NCI-H1436 treated with DMSO at 0.1 percent for 48 hours (cell line): ENCODE measurements at places on chromosomes 6 and 20.

GRCh38 chr6:163415620-163416556, 1.4 kb downstream of the QKI start:
- DNase-seq, result no peak

GRCh38 chr20:57660922-57661745, 40.9 kb upstream of the ZBP1 start:
- DNase-seq, result no peak

GRCh38 chr20:58070664-58071196, 157.7 kb downstream of the ANKRD60 start:
- no peak for DNase-seq

DNA sequence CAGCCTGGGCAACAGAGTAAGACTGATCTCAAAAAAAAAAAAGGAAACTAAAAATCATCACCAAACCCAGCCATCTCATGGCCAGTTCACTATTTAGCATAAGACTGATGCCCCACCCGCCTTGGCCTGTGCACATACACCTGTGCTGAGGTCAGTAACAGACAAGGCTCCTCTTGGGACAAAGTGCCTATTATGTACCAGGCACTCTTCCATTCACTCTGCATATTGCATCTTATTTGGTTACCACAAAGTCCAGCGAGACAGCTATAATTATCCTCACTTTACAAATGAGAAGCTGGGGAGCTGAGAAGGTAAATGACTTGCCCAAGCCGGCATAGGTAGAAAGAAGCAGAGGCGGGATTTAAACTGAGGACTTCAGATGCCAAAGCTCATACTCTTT, 3.8 kb downstream of the PTPRT start:
- DNase-seq, result no peak

- no peak for DNase-seq
These were observed 28.6 kb downstream of the XPO5 start for GRCh38 chr6:43547222-43547621.
